ENCODE measurements at places on chromosomes 4 and X. TPM values are rescaled to one million over a fixed set of nuclear protein-coding genes. Genes with fewer than 3 reads are reported as not detected.

DNA sequence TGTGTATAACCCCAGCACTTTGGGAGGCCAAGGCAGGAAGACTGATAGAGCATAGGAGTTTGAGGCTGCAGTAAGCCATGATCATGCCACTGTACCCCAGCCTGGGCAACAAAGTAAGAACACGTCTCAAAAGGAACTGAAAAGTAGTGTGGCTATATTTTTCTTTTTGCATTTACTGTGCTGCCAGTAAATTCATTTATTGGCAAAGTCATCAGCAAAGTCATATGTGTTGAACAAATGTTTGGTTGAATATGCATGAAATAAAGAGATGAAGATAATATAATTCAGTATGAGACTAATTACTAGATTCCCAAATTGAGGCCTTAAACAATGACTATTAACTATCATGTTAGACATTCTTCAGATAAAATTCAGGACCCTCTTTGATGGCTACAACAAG lies 829.1 kb downstream of the PCDH7 start:
- H3K27ac ChIP-seq: no peak overlapping the region
- H3K4me1 ChIP-seq: no peaks in the 10 kb centered on the region
- DNase-seq: no peak
- H3K4me3 ChIP-seq: no peak overlapping the region
- H3K27me3 ChIP-seq: no peaks in the 10 kb centered on the region

The LNX1 gene
- 2.0 TPM for total RNA-seq

DNA sequence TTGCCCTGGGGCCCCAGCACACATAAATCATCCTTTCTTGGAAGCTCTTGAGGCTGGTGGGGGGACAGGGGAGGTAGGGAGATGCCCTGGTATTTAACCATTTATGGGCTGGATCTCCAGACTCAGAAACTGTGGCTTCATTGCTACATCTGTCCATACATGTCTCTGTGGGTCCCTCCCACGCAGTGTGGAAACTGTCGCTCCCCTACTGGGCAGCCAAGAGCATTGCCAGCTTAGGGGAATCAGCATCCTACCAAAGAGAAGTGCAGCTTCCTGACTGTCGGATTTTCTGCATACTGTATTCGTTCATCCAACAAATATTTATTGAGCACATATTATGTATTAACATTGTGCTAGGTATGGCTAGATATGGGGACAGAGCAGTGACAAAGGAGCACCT lies 3.7 kb downstream of the GRIPAP1 start:
- DNase-seq: peak; percentile 2
- H3K4me3 ChIP-seq: no peak overlapping the region
- no peaks in the 10 kb centered on the region for H3K27me3 ChIP-seq
- H3K27ac ChIP-seq: no peak overlapping the region
- H3K4me1 ChIP-seq: no peaks in the 10 kb centered on the region

The FATE1 gene
- total RNA-seq: 0.18 TPM

- peaks cover 5% of the 10 kb centered on the region for H3K4me1 ChIP-seq
- no peaks in the 10 kb centered on the region for H3K36me3 ChIP-seq
- H3K27me3 ChIP-seq: no peaks in the 10 kb centered on the region
- no peak overlapping the region for H3K27ac ChIP-seq
Measured at GRCh38 chrX:48045410-48046311, 25.8 kb downstream of the ZNF630 start.
